ENCODE measurements at places on chromosomes 16 and 17.

GRCh38 chr17:50319306-50320004 lies 26.5 kb upstream of the XYLT2 start:
- DNase-seq, result no peak

GRCh38 chr17:35988164-35988563 lies 1.6 kb upstream of the CCL14 start:
- DNase-seq, result no peak

DNA sequence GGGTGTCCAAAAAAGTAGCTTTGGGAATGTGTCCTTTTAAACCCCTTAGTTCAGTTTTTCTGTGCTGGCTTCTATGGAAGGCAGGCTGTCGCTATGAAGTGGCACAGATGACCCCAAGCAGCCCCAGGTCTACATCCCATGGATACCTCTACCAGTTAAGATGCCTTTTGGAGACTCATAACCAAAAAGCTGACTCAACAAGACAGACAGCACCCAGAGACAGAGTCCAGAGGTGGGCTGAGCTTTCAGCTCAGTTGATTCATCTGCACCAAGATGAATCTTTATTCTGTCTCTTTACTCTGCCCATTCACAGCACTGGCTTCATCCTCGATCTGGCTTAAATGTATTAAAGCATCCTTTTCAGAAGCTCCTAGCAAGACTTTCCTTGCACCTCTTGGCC lies 29.8 kb upstream of the RBBP6 start:
- no peak for DNase-seq

DNA sequence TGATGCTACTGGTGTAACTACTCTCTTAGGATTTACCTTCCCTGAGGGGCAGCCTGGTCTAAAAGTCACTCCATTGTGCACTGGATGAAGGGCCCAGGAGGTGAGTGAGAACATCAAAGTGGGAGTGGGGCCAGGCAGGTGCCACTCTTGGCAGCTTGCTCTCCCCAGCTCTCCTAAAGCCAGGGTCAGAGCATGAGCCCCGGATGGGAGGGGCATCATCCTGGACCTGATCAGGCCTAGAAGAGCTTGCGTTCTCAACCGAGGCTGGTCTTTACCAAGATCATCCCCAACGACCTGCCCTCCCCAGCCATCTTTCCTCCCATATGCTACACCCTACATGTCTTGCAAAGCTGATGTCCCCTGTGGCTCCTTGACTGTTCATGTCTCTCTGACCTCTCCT lies 87.1 kb downstream of the AIPL1 start:
- DNase-seq, result no peak

DNA sequence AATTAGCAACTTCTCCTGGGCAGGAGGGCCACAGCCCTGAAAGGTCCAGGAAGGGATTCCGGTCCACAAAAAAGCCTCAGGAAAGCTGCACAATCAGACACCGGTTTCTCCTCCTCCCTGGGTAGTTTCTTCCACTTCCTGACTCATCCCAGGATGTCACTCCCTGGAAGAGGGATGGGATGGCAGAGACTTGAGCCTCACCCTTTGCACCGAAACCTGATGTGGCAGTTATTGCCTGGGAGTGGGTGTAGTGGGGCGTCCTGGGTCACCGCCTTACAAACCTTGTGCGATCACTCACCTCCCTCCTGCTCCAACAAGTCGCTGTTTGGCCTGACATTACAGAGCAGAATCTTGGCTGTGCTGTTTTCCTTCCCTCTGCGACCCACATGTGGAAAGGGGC lies 70.8 kb downstream of the LYRM1 start:
- no peak for DNase-seq

GRCh38 chr16:89401641-89402445 lies 88.5 kb downstream of the ANKRD11 start:
- no peak for DNase-seq

DNA sequence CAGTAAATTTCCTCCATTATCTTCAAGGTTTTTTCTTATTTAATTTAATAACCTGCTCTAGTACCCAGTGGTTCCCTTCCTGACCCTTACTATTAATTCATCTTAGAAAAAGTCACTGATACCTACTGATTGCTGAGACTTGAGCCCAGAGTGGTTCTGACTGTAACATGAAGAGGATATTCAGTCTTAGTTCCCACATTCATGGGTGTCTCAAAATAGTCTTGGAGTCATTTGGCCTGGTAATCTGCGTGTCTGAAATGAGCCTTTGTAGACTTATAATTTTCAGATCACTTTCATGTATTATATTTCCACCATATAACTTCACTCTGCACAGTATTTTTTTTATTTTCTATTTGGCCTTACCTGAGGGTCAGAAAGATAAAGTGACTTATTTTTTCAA lies 732.0 kb upstream of the KIF2B start:
- no peak for DNase-seq
